ENCODE measurements at places on chromosomes 16 and 17.

- no peak for DNase-seq
Observed at GRCh38 chr16:6447021-6447790, 885.4 kb upstream of the RBFOX1 start.

DNA sequence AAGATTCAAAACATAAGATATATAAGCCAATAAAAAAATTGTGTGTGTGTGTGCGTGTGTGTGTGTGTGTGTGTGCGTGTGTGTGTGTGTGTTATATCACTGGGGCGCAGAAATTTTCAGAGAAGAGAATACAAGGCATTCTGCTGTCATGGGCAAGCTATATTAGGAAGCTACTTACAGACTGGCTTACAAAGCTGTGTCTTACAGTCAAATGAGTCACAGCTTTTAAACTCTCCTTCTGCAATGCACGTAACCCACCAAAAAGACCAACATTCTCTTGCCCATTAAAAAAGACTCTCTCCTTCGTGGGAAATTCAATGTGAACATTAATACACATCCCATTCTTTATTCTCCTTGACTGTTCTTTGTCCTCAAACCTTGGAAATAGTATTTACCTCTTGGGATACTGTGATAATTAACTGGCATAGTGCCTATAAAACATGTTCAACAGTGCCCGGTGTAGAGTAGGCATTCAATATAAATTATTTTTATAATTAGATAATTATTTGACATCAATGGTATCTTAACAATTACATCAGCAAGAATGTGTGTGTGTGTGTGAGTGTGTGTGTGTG is 860.4 kb upstream of the SOX9 start:
- DNase-seq, result no peak

DNA sequence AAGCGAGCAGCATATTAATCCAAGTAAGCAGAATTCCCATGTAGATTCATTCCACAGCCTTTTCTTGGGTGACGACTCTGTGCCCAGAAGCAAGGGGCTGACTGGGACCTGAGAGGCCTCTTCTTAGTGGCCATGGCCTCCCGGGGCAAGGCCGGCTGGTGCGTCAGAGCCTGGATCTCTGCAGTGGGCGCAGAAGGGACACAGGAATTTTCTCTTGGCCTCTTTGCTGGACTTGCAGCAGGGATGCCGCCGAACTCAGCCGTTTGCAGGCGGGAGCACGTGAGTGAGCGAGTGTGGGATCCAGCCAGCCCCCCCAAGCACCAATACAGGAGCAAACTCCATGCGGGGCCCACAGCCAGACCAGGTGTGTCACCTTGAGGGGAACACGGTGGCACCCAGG is 151.8 kb downstream of the RPTOR start:
- no peak for DNase-seq

DNA sequence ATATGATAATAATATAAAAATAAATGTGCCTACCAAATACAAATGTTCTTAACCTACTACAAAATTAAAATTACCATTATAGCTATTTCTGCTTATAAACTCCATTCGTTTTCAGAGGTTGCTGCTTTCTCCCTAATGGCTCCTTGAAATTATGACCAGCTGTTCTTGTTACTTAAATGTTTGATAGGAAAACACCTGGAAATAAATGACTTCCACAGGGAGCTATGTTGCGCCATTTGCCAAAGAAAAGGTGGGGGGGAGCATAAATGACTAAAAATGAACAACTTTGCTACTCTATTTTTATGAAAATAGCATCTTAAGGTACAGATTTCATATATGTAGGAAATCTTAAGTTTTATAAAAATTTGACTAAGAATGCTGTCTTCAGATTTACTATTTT is 157.5 kb upstream of the MON1B start:
- DNase-seq, result no peak

DNA sequence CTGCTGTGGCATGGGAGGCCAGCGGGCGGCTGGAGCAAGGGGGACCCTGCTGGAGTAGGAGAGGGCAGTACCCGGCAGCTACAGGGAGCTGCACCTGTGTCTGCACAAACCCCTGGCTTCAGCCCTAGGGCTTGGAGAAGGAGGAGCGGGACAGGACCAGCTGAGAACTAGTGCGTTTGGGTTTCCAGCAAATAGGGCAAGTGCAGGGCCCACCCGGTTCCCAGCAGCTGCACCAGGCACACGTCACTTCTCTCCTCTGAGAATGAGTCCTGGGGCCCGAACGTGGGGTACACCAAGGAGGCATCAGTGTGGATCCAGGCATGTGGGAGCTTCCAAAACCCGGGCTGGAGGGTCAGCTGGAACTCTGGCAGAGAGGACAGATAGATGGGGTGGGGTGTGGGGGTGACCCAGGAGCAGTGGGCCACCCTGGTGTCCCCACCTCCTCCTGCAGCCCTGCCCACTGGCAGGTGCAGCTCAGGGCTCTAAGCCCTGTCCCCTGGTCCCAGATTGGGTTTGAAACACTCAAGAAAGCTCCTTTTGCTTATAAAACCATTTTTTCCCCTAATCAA is 5.6 kb downstream of the C16orf89 start:
- no peak for DNase-seq

- no peak for DNase-seq
Observed at GRCh38 chr16:86391486-86391885, 118.8 kb upstream of the FOXF1 start.

GRCh38 chr17:75588596-75589011 is 1.0 kb downstream of the MYO15B start:
- DNase-seq, result no peak

- no peak for DNase-seq
Observed at GRCh38 chr17:42055496-42055895, 5.1 kb upstream of the C17orf113 start.

DNA sequence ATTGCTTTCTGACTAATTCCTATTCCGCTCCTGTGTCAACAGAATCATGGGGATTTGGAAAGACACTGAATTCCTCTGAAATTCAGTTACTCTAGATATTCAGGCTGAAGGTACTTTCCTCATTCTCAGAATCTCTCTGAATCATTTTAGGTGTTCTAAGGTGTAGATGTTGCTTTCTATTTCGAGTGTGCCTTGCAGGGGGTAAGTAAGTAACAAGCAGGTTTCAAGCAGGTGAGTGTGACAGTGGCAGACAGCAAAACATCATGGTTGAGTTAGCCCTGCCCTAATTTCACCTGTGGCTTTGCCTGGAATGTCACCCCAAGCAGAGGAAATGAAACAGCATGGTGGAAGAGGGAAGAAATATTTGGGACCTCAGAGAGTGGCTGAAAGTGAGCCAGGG is 75.1 kb downstream of the SHISA9 start:
- no peak for DNase-seq

DNA sequence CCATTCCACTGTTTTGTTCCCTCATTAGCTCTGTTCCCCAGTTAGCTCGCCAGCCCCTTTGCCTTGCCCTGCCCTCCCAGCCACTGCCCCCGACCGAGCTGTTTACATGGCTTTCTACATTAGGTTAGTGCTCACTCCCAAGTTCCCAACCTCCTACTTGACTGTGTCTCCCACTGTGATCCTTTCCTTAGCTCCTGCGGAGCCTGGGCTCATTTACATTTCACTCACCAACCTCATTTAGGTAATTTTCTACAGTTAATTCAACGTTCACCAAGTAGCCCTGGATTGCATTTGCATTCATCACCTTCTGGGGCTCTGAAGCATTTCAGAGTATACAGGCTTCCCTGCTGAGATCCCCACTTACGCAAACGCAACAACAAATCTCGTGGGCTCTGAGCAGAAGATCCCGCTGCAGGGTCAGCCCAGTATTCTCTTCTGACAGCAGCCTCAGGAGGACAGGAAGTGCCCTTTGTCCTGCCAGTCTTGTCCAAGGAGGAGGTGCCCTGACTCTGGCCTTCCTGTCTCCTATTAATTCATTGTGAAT is 325.8 kb upstream of the CCL2 start:
- DNase-seq, result no peak

GRCh38 chr17:34201225-34201624 is 53.9 kb upstream of the CCL2 start:
- DNase-seq, result no peak

GRCh38 chr17:34075076-34075475 is 180.0 kb upstream of the CCL2 start:
- no peak for DNase-seq

- DNase-seq, result no peak
Observed at GRCh38 chr17:79091226-79091670, 16.6 kb downstream of the ENGASE start.

DNA sequence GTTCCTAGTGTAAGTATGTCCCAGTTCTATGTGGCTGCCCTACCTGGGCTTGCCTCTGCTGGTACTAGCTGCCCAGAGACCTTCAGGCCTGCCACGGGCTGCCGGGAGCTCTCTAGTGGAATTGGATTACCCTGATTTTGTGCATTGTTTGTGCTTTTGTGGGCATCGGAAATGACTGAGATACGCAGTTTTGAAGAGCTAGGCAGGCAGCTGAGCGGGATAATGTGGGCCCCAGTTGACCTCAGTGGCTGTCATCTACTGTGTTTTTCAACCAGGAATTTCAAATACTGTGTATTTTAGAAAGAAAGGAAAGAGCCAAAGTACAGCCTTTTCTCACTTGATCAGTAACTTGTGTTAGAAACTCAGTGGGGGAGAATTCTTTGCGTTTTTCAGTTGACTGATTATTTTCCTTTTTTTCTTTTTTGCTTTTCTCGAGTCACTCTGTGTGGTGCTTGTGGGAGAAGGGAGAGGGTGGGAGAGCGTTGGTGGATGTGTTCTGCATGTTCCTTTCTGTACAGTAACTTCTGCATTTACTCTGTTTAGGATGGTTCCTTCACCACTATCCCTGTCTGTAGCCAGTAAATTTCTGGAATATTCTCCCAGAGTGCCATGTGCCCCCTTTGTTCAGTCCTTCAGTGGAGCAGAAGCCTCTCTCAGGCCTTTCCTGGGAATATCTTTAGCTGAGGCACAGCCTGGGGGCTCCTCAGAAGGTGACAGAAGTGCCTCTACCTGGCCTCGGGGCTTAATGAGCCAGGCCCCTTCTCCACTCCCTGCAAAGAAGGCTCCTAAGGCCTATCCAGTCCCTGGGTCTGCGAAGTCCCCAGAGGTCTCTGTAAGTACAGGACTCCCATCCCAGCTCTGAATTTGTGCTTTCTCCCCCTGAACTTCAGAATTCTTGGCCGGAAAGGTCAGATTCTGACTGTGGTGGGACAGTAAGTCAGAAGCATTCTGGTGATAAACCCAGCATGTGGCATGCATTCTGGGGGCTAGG is 15.0 kb upstream of the SLC12A3 start:
- DNase-seq, result no peak

- no peak for DNase-seq
Observed at GRCh38 chr17:50349243-50349600, 3.3 kb downstream of the XYLT2 start.

DNA sequence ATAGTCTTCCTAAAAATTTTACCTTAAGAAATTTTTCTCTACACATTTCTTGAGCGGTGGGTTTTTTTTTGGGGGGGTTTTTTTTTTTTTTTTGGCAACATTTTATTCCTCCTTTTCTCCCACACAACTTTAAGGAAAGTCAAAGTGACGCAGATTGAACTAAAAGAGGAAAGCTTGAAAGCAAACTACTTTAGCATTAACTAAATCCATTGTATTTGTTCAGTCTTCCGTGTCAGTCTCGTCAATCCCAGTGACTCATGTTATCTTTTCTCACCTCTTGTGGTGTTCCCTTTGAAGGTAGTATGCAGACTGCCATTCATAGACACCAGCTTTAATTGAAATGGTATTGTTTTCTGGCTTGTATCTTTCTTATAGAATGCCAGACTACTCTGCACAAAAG is 39.3 kb downstream of the TADA2A start:
- no peak for DNase-seq

DNA sequence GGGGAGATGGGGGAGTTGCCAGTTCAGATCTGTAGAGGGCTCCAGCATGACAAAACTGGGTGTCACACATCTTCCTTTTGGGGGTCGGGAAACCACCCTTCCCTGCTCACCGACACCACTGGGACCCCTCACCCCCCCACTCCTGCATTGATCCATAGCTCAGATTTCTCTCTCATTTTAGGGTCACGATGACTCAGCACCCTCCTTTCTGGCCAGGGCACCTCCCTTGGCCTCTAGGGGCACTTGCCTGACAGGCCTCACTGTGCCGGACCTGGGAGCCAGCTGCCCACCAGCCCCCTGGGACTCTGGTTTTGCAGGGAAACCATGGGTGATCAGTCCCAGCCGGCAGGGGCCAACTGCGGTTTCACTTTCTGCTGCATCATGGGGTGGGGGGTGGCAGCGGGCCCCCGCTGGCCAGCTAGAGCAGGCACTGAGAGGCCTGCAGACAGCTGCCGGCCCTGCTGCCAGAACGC is 239.4 kb downstream of the MRTFB start:
- DNase-seq, result no peak

DNA sequence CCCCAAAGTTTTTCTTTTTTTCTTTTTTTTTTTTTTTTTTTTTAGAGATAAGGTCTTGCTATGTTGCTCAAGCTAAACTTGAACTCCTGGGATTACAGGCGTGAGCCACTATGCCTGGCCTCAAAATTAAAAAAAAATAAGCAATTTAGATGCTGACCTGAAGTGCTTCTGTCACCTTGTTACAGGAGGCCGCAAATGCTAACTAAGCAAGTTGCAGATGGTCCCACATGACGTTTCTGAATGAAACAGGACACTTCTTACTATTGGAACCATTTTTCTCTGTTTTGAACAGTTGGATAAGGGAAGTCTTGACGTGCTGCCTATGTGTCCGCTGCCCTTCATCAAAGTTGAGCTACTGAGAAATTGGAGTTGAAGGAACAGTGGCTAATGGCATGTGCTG is 8.8 kb downstream of the ANKRD40CL start:
- DNase-seq, result no peak

GRCh38 chr16:9206156-9206555 is 114.7 kb downstream of the HAPSTR1 start:
- DNase-seq, result no peak

DNA sequence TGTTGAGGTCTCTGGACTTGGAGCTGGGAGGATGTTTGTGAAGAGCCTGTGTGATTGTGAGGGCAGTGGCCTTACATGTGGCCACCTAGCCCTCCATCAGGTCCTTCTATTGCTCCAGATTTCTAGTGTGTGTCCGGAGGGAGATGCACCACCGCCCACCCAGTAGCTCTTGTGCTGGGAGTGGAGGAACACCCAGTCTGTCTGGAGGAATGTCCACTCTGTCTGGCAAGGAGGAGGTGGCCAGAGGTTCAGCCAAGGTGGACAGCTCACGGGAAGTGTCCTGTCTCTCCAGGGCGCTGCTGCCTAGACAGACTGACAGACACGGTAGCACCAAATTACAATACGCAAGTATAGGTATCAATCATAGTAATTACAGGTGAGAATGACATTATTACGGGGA is 10.6 kb downstream of the RPTOR start:
- DNase-seq, result no peak

- no peak for DNase-seq
Observed at GRCh38 chr17:50274142-50274896, at the start of gene TMEM92. Gene TMEM92 (plus strand): TSS chr17:50274466. CDS start chr17:50274502, 36 bp downstream.
